DMS79 treated with DMSO at 0.1 percent for 48 hours (cell line): ENCODE measurements at places on chromosomes 13 and 19.

DNA sequence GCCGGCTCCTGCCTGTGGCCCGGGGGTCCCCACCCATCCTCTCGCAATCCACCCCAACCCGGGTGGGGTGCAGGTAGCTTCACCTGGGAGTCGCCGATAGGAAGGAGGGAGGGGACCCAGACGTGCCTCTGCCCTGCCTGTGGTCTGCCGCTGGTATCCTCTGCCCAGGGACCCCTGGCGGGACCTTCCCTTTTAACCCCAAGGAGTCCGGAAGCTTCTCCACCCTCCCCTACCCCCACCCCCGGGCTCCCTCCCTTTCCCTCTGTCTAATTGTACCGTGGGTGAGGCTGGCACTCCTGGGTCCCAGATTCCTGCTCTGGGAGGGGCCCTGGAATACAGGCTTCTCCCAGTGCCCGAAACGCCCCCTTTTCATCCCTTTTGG lies at the start of gene KLK10:
Gene KLK10, minus strand, starts transcription at position 166 of the 382 bp plus-strand sequence. CDS start 579 bp downstream, outside the sequence.
- DNase-seq = no peak

- peak; percentile 9 for DNase-seq
Observed at GRCh38 chr19:52248241-52248640, 21.1 kb upstream of the ZNF766 start.

DNA sequence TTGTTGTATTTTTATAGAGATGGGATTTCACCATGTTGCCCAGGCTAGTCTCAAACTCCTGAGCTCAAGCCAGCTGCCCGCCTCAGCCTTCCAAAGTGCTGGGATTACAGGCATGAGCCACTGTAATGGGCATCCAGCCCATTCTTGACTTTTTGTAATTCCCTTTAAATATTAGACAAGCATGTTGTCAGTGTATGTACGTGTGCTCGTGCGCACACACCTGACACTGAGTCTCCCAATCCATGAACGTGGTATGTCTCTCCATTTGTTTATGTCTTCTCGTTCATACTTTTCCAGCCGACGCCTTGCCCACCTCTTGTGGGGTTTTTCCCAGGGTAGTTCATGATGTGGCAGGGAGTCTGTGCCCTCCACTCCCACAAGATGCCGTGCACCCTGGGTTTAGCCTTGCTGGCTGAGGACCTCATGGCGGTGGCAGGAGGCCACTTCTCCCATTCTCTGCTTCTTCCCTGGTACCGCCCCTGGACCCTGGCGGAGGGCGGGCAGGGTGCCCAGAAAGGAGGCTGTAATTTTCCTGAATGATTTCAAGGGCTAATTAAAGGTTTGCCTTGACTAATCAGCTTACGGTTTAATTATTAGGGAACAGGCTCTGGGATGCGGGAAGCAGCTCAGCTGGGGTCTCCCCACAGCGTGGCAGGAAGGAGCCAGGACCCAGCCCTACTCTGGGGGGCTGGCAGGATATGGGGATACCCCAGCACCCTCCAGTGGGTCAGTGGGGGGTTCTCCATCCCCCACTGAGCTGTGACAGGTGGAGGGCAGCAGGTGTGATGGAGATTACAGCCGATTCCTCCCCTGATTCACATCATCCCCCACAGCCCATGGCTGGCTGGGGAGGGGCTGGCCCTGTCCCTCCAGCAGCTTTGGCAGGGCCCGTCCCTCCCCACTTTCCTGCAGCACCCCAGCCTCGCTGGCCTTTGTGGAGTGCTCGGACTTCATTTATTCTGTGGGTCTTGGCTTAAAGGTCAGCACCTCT lies 12.9 kb downstream of the PAK4 start:
- no peak for DNase-seq

DNA sequence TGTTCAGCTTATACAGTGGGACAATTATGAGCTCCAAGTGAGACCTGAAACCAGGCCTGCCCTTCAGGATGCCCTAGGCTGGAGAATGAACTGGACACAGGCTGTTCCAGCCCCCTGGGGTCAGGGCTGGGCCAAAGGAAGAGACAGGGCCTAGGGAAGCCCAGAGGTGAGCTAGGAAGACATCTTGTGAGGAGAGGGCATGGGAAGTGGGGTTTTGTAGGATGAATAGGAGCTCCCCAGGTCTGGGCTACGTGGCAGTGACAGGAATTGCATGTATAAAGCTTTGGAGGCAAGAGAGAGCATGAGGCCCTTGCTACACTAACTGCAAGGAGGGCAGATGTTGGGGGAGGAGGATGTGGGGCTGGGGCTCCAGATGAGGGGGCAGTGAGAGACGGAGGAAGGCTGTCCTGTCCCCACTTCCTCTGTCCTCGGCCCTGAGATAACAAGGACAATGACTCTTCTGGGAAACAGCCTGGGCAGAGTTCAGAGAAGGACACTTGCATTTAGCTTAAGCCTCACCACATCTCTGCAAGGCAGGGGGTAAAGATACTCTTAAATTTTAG lies 1.5 kb upstream of the TBXA2R start:
- no peak for DNase-seq

DNA sequence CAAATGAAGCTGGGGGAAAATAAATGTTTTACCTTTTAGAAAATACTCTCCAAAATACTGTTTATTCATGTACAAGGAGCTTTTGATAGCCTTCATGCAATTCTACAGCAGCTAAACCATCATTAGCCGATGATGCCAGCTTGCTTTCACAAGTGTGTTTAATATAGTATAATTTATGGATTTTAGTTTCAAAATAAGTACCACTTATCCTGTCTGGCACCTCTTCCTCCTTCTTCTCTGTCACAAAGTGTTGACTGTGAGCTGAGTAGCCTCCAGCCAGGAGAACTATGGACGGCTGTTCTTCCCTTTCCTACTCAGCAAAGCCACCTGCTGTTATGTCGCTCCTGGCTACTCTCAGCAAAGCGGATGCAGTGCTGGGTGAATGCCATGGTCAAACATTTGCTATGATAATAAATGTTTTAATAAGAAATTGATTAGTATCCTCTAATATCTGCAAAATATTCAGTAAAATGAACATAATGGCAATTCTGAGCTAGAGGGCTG lies 238.2 kb downstream of the LIG4 start:
- peak; percentile 90 for DNase-seq
